Common myeloid progenitor, CD34-positive (primary cell): ENCODE measurements at places on chromosomes 16 and 17.
A peak's percentile ranks its signal among the peaks of the same experiment; 100 is the strongest.

DNA sequence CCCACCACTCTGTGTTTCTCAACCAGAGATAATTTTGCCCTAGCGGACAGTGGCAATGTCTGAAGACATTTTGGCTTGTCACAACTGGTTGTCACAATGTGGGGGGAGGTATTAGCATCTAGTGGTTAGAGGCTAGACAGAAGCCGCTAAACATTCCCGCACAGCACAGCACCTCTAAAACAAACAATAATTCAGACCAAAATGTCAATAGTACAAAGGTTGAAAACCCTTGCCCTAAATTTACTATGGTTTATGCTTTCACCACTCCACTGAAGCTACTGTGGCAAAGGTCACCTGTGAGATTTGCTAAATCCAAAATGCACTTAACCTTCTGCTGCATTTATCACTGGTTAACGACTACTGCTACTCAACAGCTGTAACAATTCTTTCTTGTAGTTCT is 14.1 kb downstream of the NUP88 start:
- DNase-seq, result no peak
- H3K27ac ChIP-seq, result no peak overlapping the region

- no peak for DNase-seq
- no peak overlapping the region for H3K27ac ChIP-seq
- no peak overlapping the region for H3K4me3 ChIP-seq
- H3K36me3 ChIP-seq, result no peaks in the 10 kb centered on the region
- H3K27me3 ChIP-seq, result no peaks in the 10 kb centered on the region
Observed at GRCh38 chr16:17835118-17835876, 364.5 kb upstream of the XYLT1 start.

DNA sequence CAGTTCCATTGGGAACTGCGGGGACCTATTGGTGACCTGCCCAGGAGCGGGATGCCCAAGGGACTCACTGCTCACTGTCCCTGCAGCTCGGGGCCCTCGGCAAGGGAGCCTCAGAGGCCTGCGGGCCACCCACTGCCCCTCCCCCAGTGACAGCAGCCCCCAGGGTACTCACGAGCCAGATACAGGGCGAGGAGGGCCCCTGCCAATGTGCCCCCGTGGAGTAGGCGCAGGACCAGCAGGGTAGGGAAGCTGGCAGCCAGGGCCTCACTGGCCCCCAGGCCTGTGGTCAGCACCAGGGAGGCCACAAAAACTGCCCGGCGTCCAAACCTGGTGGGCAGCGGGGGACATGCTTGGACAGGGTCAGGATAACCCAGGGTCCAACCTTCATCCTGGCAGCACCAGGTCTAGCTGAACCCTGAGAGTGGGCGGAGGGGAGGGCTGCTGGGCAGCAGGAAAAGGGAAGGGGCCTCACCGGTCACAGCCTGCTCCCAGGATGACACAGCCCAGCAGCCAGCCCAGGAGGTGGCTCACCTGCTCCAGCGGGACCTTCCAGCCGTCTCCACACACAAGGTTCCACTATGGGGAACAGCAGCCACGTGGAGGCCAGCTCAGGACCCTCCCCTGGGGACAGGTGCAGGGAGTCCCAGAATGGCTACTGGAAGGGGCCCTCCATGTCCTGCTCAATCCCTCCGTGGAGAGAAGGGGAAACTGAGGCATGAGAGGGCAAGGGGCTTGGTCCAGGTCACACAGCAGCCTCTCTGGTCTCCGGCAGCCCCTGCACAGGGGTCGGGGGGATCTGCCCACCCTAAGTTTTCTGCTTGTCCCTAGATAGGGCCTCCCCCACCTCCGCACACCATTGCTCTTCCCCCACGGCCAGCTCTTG is 855 bp downstream of the SLC22A31 start:
- H3K4me1 ChIP-seq, result no peaks in the 10 kb centered on the region
- no peak overlapping the region for H3K27ac ChIP-seq
- H3K4me3 ChIP-seq, result no peak overlapping the region
- H3K27me3 ChIP-seq, result peaks cover 27% of the 10 kb centered on the region

GRCh38 chr16:88782454-88783390 is 2.3 kb downstream of the PIEZO1 start:
- H3K36me3 ChIP-seq, result no peaks in the 10 kb centered on the region
- H3K27ac ChIP-seq, result peak overlapping the region; percentile 82
- no peaks in the 10 kb centered on the region for H3K27me3 ChIP-seq
- peak overlapping the region; percentile 65 for H3K4me3 ChIP-seq

GRCh38 chr17:80260791-80261158 is at the start of gene RNF213:
TSS of gene RNF213 (plus strand) at chr17:80260852. CDS start at chr17:80263682, 2,830 bp downstream.
- peak within 1 kb of the TSS; percentile 80 for H3K4me3 ChIP-seq
- no peaks in the 10 kb centered on the region for H3K27me3 ChIP-seq
- peaks cover 6% of the 10 kb centered on the region for H3K36me3 ChIP-seq
- peaks cover 49% of the 10 kb centered on the region for H3K4me1 ChIP-seq
- DNase-seq, result peak; percentile 52

DNA sequence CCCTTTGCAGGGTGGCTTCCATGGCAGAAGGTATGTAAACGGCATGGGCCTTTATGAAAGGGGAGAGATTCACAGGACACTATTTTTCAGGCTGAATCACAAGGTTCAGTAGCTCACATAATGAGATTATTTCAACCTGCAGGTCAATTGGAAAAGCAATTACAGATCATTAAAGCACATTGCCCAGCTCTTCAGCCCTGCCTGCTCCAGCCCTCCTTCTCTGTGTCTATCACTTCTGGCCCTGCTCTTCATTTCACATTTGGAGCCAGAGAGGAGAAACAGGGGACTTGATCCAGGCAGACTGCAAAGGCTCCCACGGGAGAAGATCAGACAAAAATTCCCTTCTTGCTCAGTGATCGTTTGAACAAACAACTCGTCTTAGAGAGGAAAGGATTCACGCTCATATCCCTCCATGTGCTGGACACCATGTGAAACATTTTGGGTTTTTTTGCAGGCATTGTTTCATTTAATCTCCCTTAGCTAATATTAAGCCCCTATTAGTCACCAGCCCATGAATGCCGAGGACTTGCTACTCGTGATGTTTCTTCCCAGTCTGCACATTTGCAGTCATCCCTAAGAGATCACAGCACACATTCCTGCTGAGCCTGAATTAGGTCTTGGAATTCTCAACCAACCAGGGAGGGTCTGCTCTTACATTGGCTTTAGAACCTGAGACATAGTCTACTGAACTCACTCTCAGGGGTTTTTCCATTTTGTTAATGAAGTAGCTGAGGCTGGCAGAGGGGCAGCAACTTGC is 443.9 kb upstream of the CCL2 start:
- no peak overlapping the region for H3K4me3 ChIP-seq
- H3K36me3 ChIP-seq, result no peaks in the 10 kb centered on the region
- H3K4me1 ChIP-seq, result no peaks in the 10 kb centered on the region
- H3K27ac ChIP-seq, result no peak overlapping the region
- no peaks in the 10 kb centered on the region for H3K27me3 ChIP-seq
- no peak for DNase-seq

- no peak for DNase-seq
- H3K4me1 ChIP-seq, result no peaks in the 10 kb centered on the region
- H3K36me3 ChIP-seq, result peaks cover 2% of the 10 kb centered on the region
- no peak overlapping the region for H3K27ac ChIP-seq
- H3K4me3 ChIP-seq, result no peak overlapping the region
- no peaks in the 10 kb centered on the region for H3K27me3 ChIP-seq
Observed at GRCh38 chr17:69547230-69547629, 132.7 kb downstream of the MAP2K6 start.

DNA sequence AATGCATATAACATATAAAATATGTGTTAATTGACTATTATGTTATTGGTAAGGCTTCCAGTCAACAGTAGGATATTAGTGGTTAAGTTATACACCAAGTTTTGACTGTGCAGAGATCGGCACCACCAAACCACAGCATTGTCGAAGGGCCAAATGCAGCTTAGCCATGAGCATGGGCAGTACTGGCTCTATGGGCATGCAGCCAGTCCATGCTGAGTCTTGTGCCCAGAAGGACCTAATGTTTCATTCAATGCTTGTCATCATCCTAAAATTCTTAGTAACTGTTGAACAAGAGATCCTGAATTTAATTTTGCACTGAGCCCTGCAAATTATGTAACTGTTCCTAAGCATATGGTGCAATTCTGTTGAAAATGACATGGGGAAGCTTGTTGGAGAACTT is 233.4 kb upstream of the HS3ST3A1 start:
- no peaks in the 10 kb centered on the region for H3K36me3 ChIP-seq
- no peak overlapping the region for H3K27ac ChIP-seq
